ENCODE measurements at places on chromosomes 2 and 18. TPM values are rescaled to one million over a fixed set of nuclear protein-coding genes. Genes with fewer than 3 reads are reported as not detected.

DNA sequence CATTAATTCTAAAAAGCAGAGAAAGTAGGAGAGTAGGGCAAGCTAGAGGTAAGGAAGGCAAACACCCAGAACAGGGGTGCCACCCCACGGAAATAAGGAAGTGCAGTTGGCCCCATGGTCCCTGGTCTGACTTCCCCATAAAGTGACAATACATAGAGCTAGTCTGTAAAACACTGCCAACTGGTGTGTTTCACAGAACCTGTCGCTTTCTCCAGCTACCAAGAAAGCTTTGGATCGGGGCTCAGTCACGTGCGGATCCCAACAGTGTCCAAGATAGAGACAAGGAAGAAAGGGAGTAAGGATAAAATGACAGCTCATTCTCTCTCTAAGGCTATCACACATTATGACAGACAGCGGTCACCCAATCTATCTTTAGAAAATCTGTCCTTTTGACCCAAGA lies 36.4 kb downstream of the TBC1D8 start:
- no peaks in the 10 kb centered on the region for H3K27me3 ChIP-seq
- DNase-seq: no peak
- peak overlapping the region; percentile 58 for H3K27ac ChIP-seq
- peaks cover 39% of the 10 kb centered on the region for H3K4me1 ChIP-seq

Gene CMPK2
- total RNA-seq: 41.7 TPM

- DNase-seq: no peak
- no peaks in the 10 kb centered on the region for H3K36me3 ChIP-seq
- no peak overlapping the region for H3K4me3 ChIP-seq
- H3K4me1 ChIP-seq: no peaks in the 10 kb centered on the region
These were observed 151.7 kb upstream of the POU3F3 start for GRCh38 chr2:104702031-104702850.

- peak overlapping the region; percentile 8 for H3K27ac ChIP-seq
- H3K27me3 ChIP-seq: no peaks in the 10 kb centered on the region
- DNase-seq: no peak
- no peak overlapping the region for H3K4me3 ChIP-seq
- peaks cover 31% of the 10 kb centered on the region for H3K4me1 ChIP-seq
- H3K36me3 ChIP-seq: no peaks in the 10 kb centered on the region
These were observed 157.5 kb downstream of the TGIF1 start for GRCh38 chr18:3607309-3608098.

DNA sequence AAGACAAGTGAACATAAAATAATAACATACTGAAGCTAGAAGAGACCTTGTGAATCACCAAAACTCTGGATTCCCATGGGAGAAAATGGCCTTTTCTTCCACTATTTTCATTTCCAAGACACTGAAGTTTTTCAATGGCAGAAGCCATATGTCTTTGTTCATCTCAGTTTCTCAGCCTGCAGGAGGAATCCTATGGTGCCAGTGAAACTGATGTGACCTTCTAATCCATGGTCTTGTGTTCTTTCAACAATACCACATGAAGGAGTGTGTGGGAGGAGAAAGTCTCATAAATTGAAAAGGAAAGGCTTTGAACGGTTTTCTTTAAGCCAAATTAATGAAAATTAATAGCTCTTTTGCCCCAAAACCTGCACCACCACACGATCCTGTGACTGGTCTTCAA lies 257.3 kb downstream of the EPHA4 start:
- no peak overlapping the region for H3K4me3 ChIP-seq
- H3K36me3 ChIP-seq: no peaks in the 10 kb centered on the region
- H3K27ac ChIP-seq: no peak overlapping the region
- H3K4me1 ChIP-seq: no peaks in the 10 kb centered on the region
- no peak for DNase-seq
- H3K27me3 ChIP-seq: peaks cover 2% of the 10 kb centered on the region

- no peaks in the 10 kb centered on the region for H3K27me3 ChIP-seq
- no peak overlapping the region for H3K4me3 ChIP-seq
- H3K27ac ChIP-seq: no peak overlapping the region
- no peaks in the 10 kb centered on the region for H3K4me1 ChIP-seq
These were observed 256.4 kb upstream of the FBXO11 start for GRCh38 chr2:48162742-48163141.

Gene CCDC141
- total RNA-seq: 0.37 TPM

- no peak overlapping the region for H3K27ac ChIP-seq
- no peak overlapping the region for H3K4me3 ChIP-seq
- H3K4me1 ChIP-seq: no peaks in the 10 kb centered on the region
- no peaks in the 10 kb centered on the region for H3K36me3 ChIP-seq
- no peak for DNase-seq
- peaks cover 2% of the 10 kb centered on the region for H3K27me3 ChIP-seq
These were observed 278.9 kb downstream of the SLC4A3 start for GRCh38 chr2:219906114-219907010.

GRCh38 chr2:151252646-151253045 lies 9.0 kb downstream of the RBM43 start:
- no peaks in the 10 kb centered on the region for H3K27me3 ChIP-seq
- no peak overlapping the region for H3K4me3 ChIP-seq
- H3K36me3 ChIP-seq: peaks cover 25% of the 10 kb centered on the region
- no peak for DNase-seq
- H3K27ac ChIP-seq: no peak overlapping the region

Gene DCDC2C
- not detected for total RNA-seq

GRCh38 chr2:241726459-241726858 lies 8.0 kb upstream of the D2HGDH start:
- no peaks in the 10 kb centered on the region for H3K4me1 ChIP-seq
- no peak for DNase-seq
- no peak overlapping the region for H3K27ac ChIP-seq
- H3K36me3 ChIP-seq: peaks cover 4% of the 10 kb centered on the region
- no peaks in the 10 kb centered on the region for H3K27me3 ChIP-seq
- no peak overlapping the region for H3K4me3 ChIP-seq

- no peaks in the 10 kb centered on the region for H3K36me3 ChIP-seq
- no peak overlapping the region for H3K27ac ChIP-seq
- H3K4me1 ChIP-seq: no peaks in the 10 kb centered on the region
- no peak overlapping the region for H3K4me3 ChIP-seq
- no peaks in the 10 kb centered on the region for H3K27me3 ChIP-seq
These were observed 88.3 kb upstream of the MBOAT2 start for GRCh38 chr2:9091811-9092210.

DNA sequence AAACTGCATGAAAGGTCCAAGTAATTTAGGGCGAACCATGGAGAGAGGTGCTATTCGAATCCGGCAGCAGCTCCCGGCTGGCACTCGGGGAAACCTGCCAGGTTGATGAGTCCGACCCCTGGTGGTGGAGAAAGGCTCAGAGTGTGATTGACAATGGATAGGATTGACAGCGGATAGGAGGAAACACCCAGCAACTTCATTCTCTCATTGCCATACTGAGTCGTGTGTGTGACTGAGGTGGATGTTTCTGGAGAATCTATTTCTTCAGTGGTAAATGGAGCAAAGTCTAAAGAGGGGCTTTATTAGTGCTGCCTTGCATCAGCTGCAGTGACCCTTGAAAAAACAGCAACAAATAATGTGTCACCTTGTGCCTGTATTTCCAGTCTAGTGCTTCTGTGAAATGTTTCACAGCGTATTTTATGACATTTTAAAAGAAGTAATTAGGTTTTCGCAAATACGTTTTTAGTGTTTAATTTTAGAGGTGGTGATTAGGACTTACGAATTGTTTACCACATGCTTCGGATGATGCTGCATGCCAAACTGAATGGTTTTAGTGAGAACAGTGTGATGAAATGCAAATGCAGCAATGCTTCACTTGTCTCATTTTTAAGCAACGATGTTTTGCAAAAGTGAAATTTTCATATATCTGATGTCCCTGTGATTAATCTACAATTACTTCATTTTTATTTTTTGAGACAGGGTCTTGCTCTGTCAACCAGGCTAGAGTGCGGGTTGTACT lies 102.0 kb downstream of the DCDC2C start:
- H3K4me3 ChIP-seq: no peak overlapping the region
- H3K4me1 ChIP-seq: no peaks in the 10 kb centered on the region
- no peaks in the 10 kb centered on the region for H3K27me3 ChIP-seq
- no peak overlapping the region for H3K27ac ChIP-seq

Gene TEX44
- not detected for total RNA-seq

- H3K4me1 ChIP-seq: no peaks in the 10 kb centered on the region
- H3K27me3 ChIP-seq: no peaks in the 10 kb centered on the region
- H3K27ac ChIP-seq: no peak overlapping the region
- H3K4me3 ChIP-seq: no peak overlapping the region
- DNase-seq: no peak
These were observed 96.2 kb upstream of the CTDP1 start for GRCh38 chr18:79583426-79583825.

DNA sequence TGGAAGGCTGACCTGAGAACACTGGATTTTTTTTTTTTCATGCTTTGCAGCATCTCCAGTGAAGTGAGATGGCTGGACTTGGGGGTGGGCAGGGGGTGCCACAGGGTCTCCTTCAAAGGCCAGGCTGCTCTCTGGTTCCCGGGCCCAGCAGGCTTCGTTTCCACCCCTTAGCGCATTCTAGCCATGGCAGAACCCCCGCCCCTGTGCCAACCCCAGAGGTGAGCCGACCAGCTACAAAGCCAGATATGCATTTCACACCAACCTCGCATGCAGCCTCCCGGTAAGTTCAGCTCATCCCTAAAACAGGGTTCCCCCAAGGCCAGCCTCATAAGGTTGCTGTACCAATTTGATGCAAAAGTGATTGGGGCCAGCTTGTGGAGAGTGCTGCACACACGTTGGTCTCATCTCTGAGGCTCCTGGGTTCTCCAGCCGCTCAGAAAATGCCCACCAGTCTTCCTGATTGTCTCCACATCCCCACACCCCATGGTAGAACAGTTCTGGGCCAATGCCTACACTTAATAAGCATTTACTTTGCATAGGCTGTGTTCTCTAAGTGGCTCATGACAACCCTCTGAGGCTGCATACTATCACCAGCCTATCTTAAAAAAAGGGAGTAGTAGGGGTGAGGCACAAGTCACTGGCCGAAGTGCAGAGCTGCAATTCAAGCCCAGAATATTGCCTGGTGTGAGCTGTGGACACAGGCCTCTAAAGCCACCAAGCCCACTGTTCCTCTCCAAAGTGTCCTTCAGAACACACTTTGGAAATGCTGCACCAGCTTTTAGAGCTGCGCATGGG lies 23.3 kb downstream of the SMAD7 start:
- no peaks in the 10 kb centered on the region for H3K27me3 ChIP-seq
- H3K4me3 ChIP-seq: no peak overlapping the region
- no peak for DNase-seq
- no peaks in the 10 kb centered on the region for H3K36me3 ChIP-seq

Gene NMUR1
- total RNA-seq: 0.84 TPM

Gene GLB1L
- 5.2 TPM for total RNA-seq

DNA sequence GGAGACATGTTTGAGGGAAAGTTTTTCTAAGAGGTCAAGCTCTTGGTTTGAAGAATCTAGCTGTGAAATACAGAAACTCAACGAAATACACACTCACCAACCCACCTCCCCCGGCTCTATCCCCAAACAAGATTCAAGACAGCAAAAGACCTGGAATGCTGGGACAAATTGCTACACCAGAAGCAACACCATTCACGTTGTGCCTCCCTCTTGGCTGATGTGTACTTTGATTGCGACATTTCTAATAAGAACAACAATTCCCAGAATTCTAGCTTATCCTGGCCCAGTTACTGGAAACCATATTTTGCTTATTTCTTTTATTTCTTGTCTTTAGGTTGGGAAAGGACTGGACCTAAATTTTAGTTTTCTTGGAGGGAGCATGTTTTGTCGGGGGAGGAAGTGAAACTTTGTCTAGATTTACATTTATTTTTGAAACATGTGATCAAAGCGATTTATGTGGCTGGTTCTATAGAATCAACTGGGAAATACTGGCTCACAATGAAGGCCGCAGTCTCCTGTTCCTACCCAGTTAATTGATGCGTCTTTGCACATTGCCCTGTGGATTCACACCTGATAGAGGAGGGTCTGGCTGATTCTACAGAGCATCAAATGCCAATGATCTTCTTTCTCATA lies 29.6 kb upstream of the LPIN1 start:
- H3K36me3 ChIP-seq: no peaks in the 10 kb centered on the region
- peak overlapping the region; percentile 33 for H3K4me3 ChIP-seq
- peaks cover 13% of the 10 kb centered on the region for H3K4me1 ChIP-seq
- H3K27ac ChIP-seq: peak overlapping the region; percentile 92

Gene REG3A
- total RNA-seq: not detected
